Stimulated activated CD8-positive, alpha-beta memory T cell treated with anti-CD3 and anti-CD28 coated beads, Interleukin-15, amount 100 ng/mL, for 48 hours (primary cell): ENCODE measurements at places on chromosomes 7 and 10.

DNA sequence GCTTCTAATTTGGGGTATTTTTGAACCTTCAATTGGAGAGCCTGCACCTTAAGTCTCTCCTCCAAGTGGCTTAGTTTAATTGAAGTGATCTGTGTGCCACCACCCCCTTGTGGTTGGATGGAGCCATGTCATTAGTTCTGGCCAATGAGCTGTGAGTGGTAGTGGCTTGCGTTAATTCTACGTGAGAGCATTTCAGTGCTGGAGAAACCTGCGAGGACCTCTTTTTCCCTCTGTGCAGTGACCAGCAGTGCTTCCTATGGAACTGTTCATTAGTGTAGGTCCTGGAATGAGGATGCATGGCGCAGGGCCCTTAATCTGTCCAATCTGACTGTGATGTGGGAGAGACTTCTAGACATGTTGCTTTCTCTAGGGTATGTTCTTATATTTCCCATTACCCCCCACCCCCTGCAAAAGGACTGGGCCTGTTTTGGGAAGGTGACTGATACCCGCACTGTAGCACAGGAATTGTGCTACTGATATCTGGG is 3.8 kb downstream of the HILPDA start:
- no peak for DNase-seq

GRCh38 chr7:51665045-51665780 is 348.6 kb upstream of the COBL start:
- no peak for DNase-seq

GRCh38 chr7:27936047-27936767 is 196.2 kb downstream of the TAX1BP1 start:
- DNase-seq, result no peak

- DNase-seq, result no peak
Observed at GRCh38 chr10:112532189-112532588, 85.2 kb downstream of the VTI1A start.
